Immature natural killer cell (primary cell): ENCODE measurements at places on chromosomes 1 and 21. TPM values are rescaled to one million over a fixed set of nuclear protein-coding genes. Genes with fewer than 3 reads are reported as not detected.

DNA sequence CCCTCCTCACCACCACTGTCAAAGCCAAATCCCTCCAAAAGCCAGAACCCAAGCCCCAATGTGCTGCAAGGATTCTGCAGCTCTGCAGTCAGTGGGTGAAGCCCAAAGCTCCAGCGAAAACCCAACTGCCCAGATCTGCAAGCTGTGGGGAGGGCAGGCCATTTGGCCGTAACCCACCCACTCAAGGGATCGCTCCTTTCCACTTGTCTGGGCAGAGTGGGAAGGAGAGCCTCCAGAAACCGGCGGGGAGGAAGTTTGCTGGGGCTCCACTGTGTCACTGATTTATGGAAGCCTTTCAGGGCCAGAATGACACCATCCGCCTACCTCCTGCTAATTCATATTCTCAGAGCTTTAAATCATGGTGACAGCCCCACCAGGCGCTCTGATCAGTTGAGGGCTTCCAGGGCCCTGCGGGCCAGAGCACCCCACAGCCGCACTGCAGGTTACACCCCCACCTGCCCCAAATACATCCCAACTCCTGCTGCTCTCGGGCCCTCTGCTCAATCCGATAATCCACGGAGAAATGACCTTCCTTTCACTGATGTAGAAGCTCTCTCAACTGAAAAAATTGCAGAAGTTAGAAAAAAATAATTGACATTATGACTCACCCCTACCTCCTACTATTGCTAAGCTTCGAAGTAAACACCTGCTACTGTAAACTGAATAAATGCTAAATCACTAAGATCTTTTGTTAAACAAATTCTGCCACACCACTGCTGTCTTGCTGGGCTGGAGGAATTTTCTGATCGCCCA, 40.6 kb upstream of the RAB4A start:
- no peak for DNase-seq

DNA sequence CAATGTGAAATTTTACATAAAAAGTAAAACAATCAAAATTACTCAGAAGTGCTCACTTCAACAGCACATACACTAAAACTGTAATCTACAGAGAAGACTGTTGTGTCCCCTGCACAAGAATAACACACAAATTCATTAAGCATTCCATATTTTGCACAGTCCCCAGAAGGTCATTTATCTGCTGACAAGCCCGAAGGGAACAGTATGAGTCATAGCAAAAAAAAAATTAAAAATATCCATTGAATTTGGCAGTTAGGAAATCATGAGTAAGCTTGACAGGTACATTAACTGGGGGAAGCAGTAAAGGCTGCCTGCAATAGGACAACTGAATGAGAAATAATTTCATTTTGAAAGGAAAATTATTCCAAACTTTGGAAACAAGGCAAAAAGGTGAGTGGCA, 3.3 kb upstream of the CACYBP start:
- DNase-seq: no peak

DNA sequence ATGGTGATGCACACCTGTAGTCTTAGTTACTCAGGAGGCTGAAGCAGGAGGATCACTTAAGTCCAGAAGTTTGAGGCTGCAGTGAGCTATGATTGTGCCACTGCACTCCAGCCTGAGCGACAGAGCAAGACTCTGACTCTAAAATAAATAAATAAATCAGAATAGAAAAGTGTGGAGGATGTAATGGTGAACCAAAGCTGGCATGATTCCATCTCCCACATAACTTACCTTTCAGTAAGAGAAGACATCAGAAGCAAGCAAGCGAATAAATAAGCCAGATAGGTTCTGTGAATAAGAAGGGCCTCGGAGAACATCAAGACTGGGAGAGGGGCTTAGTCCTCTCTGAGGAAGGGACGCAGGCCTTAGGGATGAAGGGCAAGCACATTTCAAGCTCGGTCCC, 59.5 kb downstream of the TOMM20 start:
- DNase-seq: no peak

OR6K3 gene
- not detected for polyA plus RNA-seq

DNA sequence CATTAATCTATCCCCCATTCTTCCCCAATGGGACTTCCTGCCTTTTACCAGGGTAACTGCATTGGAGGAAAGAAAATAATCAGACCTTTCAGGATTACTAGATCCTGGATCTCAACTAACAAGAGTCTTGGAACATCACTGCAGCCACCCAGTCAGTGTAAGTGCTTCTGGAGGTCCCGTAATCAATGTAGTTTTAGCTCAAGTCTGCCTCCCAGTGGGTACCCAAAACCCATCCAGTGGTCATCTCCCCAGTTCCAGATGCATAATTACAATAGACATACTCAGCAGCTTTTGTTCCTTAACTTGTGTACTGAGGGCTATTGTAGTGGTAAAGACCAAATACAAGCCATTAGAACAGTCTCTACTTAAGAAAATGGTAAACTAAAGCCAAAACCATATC, 319.1 kb downstream of the GPATCH2 start:
- DNase-seq: no peak

GRCh38 chr1:50346621-50347020, 76.6 kb downstream of the DMRTA2 start:
- DNase-seq: no peak

DNA sequence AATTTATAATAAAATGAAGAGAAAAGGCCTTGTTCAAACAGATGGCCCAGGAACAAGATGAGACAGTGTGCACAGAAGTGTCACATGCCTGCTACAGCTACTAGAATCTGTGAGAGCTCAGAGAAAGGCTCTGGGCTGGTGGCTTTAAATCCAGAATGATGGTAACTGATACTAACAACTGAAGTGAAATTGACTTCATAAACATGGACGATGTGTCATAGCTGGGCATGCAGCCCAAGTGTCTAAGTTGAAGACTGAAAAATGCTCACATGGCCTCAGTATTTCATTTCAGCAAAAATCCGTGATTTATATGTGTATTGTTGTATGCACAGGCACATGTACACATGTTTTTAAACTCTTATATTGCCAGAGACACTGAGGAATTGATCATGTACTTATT, 208.3 kb upstream of the RUNX1 start:
- no peak for DNase-seq

CLCA1 gene
- polyA plus RNA-seq: not detected

GBP7 gene
- polyA plus RNA-seq: not detected

- peak; percentile 12 for DNase-seq
These were observed 81.8 kb downstream of the PHTF1 start for GRCh38 chr1:113677250-113678158.
